ENCODE measurements at places on chromosomes 3 and 15.

DNA sequence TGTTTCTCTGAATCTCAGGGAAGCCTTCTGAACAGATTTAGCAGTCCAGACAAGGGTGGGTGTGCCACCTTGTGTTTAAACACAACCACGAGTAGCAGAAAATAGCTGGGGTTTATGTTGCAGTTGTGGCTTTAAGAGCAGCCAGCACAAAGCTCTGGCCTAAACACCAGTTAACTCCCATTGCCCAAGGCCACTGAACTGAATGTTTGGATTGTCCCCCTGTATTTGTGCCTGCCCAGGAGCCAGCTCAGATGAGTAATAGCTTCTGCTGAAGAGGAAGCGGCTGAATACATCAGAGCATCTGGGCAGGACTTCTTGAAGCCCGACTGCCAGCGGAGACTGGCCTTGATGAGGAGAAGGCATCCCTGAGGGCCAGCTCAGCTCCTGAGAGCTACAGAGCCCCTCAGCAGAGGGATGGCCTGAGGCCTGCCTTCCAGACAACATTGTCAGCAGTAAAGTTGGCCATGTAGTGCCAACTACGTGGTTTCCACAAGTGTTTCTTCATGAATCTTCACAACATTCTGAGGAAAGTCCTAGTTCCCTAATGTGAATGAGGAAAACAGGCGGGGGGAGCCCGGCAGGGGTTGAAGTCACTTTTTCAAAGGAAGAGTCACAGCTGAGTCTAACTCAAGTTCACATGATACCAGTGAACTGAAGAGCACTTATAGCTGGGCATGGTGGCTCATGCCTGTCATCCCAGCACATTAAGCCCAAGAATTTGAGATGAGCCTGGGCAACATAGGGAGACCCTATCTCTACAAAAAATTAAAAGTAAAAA is 65.8 kb upstream of the ZBTB38 start:
- DNase-seq: no peak

GRCh38 chr15:69134791-69135190 is 25.6 kb upstream of the GLCE start:
- no peak for DNase-seq

DNA sequence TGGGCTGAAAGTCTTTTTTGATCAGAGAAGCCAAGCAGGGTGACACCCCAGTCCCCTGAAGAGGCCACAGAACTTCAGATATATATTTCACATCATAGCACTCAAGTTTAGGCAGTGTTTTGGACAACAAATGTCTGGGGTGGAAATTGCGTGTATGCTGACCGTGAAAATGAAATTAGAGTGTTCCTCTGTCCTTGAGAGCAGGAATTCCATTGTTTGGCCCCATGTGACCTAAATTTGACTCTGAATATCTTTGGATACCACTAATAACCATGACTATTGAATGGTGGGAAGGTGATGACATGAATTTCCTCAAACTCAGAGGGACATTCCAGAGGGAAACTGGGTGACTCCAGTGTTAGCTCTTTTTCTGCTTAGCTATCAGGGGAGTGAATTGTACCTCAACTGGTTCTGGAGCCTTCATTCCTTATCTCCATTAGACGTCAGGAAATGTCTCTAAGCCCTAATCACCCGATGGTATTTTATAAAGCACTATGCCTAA is 263.5 kb upstream of the RASGRP1 start:
- no peak for DNase-seq

DNA sequence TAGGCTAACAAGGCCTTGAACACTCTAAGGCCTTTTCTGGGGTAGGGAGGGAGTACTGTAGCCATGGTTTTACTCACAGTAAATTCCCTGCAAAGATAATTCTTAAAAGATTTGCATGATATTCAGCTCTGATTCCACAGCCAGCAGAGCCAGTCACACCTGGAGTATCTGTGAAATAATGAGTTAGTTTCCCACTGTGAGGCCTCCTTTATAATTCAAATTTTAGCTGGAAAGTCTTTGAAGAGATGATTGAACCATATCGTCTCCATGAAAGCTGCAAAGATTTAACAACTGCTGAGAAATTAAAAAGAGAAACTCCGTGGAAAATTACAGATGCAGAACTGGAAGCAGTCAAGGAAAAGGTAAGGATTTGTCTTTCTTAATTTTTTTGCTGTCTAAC is 32.3 kb upstream of the DUT start:
- DNase-seq: no peak

- no peak for DNase-seq
Measured at GRCh38 chr3:188153437-188154013, 432 bp upstream of the LPP start.

DNA sequence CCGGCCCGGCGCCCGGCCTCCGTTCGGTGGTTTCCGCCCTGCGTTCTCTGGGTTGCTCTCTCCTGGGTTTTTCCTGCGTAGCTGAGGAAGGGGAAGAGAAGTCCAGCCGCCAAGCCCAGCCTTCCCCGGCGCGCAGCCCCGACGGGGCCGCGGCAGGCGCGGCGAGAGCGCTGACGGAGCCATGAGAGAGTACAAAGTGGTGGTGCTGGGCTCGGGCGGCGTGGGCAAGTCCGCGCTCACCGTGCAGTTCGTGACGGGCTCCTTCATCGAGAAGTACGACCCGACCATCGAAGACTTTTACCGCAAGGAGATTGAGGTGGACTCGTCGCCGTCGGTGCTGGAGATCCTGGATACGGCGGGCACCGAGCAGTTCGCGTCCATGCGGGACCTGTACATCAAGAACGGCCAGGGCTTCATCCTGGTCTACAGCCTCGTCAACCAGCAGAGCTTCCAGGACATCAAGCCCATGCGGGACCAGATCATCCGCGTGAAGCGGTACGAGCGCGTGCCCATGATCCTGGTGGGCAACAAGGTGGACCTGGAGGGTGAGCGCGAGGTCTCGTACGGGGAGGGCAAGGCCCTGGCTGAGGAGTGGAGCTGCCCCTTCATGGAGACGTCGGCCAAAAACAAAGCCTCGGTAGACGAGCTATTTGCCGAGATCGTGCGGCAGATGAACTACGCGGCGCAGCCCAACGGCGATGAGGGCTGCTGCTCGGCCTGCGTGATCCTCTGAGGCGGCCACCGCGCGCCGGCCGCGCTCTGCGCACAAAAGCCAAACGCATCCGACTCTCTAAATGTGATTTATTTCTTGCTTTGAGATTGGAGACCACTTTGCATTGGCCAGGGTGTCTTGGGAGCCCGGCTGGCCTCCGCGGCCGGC is 727 bp downstream of the RAP2B start:
- DNase-seq: no peak

DNA sequence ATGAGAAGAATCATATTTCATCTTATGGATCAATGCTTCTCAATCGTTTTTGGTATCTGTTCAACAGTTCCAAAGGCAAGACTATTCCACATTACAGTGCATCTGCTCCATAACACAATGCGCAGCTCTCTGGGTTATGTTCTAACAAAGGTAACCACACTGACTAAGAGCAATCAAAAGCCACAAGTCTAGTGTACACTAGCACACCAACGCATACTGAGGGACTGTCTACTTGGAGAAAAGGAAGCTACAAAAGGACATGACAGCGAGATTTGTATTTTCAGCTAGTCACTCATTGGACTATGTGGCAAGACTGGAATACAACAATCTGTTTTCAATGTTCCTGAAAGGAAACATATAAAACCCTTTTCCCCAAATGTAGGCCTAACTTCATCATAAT is 35.8 kb downstream of the SETD2 start:
- no peak for DNase-seq

DNA sequence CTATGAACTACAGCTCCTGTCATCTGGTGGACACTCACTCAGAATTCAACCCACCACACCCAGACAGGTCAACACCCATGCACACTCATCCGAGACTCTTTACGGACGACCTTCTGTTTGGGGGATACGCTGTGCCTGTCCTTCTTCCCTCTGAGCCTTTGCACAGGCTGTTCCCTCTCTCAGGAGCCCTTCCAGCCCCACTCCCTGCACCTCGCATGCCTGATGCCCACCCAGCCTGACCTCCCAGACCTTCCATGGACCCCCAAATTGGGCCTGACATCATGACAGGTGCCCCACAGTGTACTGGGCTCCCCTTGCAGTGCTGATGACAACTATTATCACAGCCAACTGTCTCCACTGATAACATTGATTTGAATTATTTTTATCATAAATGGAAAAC is 135.8 kb downstream of the NSMCE3 start:
- DNase-seq: no peak

GRCh38 chr3:164408326-164408725 is 670.0 kb downstream of the SI start:
- no peak for DNase-seq

GRCh38 chr3:31790193-31791089 is 190.6 kb downstream of the OSBPL10 start:
- no peak for DNase-seq

GRCh38 chr3:77081240-77081661 is 41.4 kb downstream of the ROBO2 start:
- DNase-seq: no peak

GRCh38 chr3:35194666-35195065 is 444.7 kb upstream of the ARPP21 start:
- DNase-seq: no peak

DNA sequence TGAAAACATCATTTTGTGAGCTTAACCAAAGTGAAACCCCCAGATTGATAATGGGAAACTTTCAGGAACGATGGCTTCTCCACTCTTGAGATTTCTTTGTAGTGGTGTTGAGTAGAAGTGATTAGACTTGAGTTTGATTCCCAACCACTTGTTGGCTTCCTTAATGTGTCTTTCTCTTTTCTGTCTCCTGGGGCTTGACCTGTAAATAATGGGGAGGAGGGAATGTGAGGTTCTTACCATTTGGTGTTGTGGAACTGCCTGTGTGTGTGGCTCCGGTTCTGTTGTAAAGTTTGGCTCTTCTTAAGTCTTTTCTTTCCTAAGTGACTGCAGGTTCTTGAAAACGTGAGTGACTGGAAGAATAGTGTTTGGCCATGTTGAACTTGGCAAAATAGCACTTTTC is 2.7 kb downstream of the CDV3 start:
- DNase-seq: no peak

DNA sequence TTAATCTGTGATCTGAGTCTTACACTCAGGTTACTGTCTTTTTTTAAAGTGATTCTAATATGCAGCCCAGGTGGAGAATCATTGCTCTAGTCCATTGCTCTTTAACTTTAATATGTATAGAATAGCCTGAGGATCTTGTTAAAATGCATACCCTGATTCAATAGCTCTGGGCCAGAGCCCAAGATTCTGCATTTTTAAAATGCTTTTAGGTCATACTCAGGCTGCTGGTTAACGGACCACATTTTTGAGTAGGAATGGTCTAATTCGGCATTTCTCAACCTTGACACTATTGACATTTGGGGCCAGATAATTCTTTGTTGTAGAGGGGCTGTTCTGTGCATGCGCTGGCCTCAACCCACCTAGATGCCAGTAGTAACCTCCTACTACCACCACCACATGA is 20.9 kb upstream of the FSTL1 start:
- DNase-seq: no peak

- no peak for DNase-seq
Measured at GRCh38 chr3:98655666-98656065, 62.3 kb upstream of the CPOX start.

DNA sequence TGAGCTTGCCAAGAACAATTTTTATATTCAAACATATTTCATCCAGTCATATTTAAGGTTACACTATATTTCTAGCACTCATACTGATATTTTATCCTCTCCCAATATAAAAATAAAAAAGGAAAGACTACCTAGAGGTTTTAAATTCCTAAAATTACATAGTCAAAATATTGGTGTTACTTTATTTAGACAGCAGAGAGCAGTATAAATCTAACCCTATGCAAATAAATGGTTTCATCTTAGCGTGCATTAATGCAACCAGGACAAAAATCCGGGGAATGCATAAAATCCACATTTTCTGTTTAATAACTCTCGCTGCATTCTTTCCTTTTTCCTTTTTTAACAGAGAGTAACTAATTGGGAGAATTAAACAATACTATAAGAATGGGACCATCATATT is 1447.4 kb upstream of the ALCAM start:
- DNase-seq: no peak

- no peak for DNase-seq
Measured at GRCh38 chr3:196867155-196867506, 589 bp upstream of the SENP5 start.

DNA sequence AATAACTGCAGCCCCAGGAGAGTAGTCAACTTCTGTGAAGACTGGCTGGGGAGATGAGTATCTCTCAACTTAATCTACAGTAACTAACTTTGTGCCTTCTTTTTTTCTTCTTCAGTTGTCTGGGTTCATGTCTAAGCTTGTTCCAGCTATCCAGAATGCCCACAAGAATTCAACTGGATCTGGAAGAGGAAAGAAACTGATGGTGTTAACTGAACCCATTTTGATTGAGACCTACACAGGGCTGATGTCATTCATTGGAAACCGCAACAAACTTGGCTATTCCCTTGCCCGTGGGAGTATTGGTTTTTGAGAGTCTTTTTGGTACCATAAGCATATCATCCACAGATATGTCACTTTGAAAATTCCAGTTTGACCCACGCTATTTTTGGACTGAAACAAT is 148.7 kb downstream of the TPRG1 start:
- DNase-seq: no peak

DNA sequence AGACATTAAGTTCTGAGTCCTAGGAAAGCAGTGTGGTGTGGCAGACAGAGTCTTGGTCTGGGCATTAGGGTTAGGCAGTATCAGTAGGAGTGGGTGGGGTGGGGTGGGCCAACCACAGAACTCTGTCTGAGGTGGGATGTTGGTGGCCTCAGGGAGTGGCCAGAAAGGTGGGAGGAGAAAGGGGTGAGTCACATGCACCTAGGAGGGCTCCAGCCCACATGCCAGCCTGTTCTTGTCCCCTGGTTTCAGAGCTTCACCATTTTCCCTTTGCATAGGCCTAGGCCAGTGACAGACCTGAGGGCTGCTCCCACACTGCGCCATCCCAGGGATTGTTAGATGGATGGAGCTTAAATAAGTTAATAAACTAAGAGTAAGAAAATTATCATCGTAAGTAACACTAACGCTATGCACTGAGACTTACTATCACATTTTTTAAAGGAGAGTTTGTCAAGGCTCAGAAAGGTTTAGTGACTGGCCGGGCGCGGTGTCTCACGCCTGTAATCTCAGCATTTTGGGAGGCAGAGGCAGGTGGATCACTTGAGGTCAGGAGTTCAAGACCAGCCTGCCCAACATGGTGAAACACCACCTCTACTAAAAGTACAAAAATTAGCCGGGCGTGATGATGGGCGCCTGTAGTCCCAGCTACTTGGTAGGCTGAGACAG is 33.8 kb downstream of the DNASE1L3 start:
- no peak for DNase-seq

Data from stimulated activated CD8-positive, alpha-beta memory T cell treated with anti-CD3 and anti-CD28 coated beads, Interleukin-2, amount 100 ng/mL, for 1 hour (primary cell).